ENCODE measurements at places on chromosomes 6 and 20.

DNA sequence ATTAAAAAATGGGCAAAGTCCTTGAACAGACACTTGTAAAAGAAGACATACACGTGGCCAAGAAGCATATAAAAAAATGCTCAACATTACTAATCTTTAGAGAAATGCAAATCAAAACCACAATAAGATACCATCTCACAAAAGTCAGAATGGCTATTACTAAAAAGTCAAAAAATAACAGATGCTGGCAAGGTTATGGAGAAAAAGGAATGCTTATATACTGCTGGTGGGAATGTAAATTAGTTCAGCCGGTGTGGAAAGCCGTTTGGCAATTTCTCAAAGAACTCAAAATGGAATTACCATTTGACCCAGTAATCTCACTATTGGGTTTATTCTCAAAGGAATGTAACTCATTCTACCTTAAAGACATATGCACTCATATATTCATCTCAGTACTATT lies 166.6 kb downstream of the KHDC1L start:
- DNase-seq, result no peak

DNA sequence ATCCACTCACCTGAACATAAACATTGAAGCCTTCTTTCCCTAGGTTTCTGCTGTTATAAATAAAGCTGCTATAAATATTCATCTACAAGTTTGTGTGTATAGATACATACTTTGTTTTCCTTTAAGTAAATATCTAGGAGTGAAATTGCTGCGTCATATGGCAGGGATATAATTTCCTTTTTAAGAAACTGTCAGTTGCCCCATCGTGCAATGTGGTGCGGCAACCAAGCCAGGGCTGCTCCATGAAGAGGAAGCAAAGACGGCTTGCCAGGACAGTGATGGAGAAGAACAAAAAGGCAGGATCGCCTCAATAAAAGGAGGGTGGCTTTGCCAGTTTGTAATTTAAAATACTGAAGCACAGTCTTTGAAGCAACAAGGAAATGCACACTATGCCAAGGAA lies 36.6 kb downstream of the CITED2 start:
- DNase-seq, result no peak

GRCh38 chr6:157273756-157274470 lies 49.4 kb downstream of the TMEM242 start:
- peak; percentile 46 for DNase-seq

DNA sequence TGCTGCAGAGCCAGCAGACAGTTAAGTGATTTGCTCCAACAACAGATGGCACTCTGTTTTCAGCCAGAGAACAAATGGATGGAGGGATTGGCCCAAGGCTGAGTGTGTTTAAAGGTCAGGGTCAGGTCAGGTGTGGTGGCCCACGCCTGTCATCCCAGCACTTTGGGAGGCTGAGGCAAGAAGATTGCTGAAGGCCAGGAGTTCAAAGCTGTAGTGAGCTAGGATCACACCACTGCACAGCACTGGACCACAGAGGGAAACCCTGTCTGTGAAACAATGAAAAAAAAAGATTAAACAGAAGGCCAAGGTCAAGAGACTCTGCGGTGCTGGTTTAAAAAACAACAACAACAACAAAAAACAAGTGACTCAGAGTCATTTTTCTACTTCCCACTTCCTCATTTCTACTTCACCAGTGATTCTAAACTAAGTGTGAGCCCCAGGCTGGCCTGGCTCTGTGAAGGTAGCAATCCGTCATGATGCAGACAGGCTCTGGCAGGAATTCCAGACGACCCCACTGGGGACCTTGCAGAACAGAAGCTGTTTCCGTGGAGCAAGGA lies 42.5 kb upstream of the ARMC2 start:
- DNase-seq, result no peak

DNA sequence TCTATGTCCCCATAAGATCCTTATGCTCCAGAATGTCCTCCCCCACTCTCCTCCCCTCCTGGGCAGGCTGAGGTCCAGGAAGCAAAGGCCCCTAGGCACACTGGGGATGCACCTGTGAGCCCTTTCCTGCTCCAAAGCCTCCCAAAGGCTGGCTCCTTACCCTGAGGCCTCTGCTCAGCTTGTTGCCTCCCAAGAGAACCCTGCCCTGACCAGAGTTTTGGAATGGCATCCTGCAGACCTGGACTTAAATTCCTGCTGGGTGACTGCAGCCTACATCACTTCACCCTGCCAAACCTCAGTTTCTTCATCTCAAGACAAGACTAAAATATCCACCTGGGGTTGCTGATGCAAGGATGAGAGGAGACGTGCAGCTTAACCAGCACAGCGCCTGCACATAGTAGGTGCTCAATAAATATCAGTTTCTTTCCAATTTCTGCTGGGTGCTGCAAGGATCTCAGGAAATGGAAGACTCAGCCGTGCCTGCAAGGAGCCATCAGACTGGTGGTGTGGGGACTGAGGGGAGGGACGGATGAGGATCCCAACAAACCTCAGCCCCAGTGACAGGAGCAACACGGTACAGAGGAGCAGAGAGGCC lies 2.1 kb upstream of the LBP start:
- no peak for DNase-seq

- DNase-seq, result no peak
Observed at GRCh38 chr6:16766836-16767745, 5.8 kb upstream of the ATXN1 start.

DNA sequence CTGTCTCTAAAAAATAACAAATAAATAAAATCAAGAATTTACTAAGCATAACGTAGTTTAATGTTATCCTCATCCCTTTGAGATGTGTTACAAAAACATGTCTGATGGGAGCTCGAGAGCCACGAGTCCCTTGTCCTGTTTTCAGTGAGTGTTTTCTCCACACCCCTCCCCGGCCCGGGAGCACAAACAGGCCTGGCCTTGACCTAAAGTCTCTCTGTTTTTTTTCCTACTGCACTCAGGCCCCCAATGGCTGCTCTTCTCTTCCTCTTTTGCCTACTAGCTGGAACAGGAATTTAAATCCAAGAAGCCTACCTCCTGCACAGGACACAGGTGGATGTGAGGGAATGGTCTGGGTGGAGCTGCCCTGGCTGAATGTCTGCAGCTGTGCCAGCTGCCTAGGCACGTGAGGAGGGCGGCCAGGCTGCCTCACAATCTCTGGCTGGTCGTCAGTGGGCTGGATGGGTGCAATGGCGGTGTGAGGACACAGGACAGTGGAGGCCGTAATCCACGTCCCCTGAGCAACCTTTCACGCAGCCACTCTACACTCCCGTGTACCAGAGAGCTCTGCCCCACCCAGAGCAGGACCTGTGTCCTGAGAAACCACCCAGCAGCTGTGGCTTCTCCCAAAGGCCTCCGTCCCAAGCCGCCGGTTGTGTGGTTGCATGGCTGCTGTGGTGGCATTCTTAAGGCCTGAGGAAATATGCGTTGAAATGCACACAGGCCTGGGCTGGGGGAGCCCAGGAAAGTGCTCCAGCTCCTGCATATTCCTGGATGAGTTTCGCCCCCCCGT lies 117.5 kb downstream of the FAM120B start:
- no peak for DNase-seq

GRCh38 chr6:135296715-135297114 lies 115.6 kb downstream of the MYB start:
- no peak for DNase-seq

DNA sequence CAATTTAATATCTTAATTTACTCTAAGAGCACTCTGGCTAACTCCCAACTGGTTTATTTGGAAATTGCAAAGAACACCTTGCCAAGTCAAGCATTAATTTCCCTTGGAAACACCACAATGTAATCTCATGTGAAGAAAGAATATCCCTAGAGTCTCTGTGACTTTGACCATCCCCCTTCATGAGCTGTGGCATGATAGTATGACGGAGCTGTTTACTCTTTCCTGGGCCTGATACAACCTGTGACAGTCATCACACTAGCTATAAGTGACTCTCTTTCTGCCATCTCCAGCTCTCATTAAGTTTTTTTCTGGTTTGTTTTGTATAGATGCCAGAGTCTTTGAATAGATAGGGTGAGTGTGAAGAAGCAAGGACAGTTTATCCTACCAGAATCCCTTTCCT lies 470.3 kb upstream of the JARID2 start:
- DNase-seq, result no peak

DNA sequence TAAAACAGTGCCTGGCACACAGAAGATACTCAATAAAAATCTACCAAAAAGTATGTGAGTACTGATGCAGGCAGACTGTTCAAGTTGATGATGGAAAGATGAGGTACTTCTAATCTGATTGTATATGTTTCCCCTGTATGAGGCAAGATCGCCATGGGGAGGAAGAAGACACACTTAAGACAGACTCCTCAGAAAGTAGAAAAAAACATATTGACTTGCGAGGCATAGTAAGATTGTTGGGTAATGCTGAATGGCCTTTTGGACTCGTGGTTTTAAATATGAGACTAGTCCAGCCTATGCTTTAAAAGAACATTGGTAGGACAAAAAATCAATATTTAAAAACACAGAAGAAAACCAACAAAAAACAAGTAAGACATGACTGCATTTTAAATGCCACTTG lies 72.6 kb downstream of the SHPRH start:
- DNase-seq, result no peak

- no peak for DNase-seq
Observed at GRCh38 chr20:53625311-53626129, 31.9 kb upstream of the ZNF217 start.
